ENCODE measurements at places on chromosomes 5 and 9.
A peak's percentile ranks its signal among the peaks of the same experiment; 100 is the strongest.

DNA sequence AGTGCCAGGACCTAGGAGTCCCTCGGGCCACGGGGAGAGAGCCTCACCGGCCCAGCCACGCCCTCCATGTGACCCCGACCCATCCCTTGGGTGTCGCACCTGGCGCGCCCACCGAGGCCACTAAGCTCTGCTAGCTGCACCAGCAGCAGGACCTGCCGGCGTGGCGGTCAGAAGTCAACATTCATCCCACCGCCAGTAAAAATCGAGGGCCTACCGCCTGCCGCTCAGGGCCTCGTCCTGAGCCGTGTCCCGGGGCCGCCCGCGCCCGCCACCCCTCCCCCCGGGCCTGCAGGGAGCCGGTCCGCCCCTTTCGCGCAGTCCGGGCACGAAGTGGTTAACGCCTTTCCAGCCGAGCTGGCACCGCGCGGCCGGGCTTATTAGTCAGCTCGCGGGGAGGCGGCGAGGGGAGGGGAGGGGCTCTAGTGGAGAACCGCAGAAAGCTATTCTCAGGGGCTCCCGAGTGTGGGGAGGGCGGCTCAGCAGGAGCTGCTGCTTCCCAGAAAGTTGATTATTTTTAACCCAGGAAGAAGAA is 124.4 kb downstream of the C9orf50 start:
- peak; percentile 62 for DNase-seq

- DNase-seq: no peak
Observed at GRCh38 chr5:155027993-155028629, 14.6 kb downstream of the KIF4B start.

DNA sequence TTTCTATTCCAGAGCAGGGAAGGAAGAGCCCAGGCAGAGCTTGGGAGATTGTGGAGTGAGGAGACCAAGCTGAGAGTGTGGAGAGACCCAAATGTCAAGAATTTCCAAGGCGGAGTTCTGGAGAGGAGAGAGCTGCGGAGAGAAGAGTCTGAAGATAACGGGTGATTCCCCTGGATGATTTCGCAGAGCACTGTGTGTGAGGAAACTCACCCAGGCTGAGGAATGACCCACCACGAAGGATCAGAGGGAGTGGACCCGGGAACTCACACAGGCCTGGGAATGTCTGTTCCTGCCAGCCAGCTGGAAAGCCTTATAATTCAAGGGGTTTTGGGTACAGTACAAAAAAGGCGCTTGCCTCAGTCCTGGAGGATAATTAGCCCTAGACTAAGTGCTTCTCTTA is 94.2 kb downstream of the WNK2 start:
- no peak for DNase-seq

DNA sequence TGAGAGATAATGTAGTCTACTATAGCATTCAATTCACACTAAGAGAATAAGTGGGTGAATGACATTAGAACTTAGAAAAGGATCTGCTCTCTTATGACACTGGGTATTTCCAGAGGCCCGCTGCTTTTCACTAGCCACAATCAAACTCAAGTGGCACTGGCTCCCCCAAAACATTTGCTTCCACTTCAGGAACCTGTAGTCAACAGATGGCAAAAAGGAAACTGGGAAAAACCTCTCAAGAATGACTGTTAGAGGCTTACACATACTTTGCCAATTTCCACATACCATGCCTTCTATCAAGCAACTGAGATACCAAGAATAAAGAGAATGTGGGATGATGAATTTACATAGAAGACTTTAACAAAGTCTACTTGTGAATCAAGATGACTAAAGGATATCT is 11.2 kb downstream of the POC5 start:
- no peak for DNase-seq

- DNase-seq: no peak
Observed at GRCh38 chr5:172891716-172892421, 57.8 kb downstream of the ERGIC1 start.

- no peak for DNase-seq
Observed at GRCh38 chr5:156251076-156251475, 75.9 kb upstream of the SGCD start.

- DNase-seq: no peak
Observed at GRCh38 chr5:93331241-93331640, 249.8 kb downstream of the NR2F1-AS1 start.

- DNase-seq: no peak
Observed at GRCh38 chr9:22548625-22549024, 102.0 kb downstream of the DMRTA1 start.

DNA sequence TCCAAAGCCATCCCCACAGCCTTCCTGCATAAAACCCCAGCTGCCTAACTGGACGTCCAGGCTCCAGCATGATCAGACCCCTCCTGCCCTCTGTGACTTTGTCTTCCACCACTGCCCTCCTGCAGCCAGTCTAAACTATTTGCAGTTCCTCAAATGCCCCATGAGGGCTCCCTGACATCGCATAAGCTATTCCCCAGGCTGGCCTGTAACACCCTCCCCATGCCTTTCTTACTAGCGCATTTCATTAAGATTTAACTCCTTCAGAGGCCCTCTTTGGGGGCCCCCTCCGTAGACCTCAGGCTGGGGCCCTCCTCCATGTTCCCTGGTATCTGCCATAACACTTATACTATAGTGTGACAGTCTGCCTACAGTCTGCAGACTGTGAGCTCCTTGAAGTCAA is 15.5 kb upstream of the SMIM23 start:
- no peak for DNase-seq

DNA sequence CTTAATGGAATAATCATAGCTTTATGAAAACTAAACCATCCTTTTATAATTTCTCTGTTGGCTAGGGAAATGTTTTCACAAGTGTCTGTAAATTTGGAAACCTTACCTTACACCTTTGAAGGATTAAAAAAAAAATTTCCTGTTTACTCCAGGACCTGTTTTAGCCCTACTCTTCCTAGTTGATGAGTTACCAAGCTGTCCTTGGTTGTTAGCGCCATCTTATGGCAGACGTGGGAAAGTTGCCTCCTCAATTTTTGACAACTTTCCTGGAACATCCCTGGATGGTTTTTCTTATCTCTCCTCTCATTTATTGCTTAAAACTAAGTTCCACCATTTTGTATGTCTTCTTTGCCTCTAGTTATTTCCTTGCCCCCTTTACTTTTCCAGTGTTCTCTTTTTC is 25.7 kb downstream of the ZSWIM6 start:
- no peak for DNase-seq

- DNase-seq: no peak
Observed at GRCh38 chr5:100456615-100457014, 78.6 kb upstream of the FAM174A start.

DNA sequence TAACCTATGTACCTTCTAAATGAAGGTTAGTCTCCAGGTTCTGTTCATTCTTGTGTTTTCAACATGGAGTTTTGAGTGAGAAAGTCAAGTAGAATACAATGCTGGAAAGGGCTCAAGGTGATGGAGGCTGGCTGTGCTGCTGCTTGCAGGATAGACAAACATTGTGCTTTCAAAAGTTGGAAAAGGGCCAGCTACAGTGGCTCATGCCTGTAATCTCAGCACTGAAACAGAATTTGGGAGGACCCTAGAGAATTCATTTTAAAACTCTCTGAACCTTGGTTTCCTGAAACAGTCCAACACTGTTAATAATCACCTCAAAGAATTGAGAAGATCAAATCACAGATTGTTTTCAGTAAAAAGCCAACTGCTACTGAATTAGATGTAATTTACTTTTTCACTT is 15.4 kb upstream of the IARS1 start:
- DNase-seq: no peak

DNA sequence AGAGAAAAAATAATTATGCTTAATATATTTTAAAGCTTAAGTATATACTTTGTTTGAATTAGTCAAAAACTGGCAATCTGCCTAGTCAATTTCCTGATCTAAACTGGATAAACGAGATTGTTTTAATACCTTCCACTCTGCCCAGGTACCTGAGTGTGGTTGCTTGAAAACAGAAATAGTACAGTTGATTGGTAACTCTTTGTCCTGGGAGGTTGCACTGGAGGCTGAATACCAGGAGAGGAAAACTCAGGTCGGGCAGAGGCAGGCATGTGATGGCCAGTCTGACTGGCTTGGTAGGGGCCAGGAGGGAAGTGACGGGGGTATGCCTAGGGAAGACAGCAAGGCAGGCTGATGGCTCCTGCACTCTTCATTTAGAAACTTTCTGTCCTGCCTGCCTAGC is 80.2 kb downstream of the PIK3R1 start:
- no peak for DNase-seq

DNA sequence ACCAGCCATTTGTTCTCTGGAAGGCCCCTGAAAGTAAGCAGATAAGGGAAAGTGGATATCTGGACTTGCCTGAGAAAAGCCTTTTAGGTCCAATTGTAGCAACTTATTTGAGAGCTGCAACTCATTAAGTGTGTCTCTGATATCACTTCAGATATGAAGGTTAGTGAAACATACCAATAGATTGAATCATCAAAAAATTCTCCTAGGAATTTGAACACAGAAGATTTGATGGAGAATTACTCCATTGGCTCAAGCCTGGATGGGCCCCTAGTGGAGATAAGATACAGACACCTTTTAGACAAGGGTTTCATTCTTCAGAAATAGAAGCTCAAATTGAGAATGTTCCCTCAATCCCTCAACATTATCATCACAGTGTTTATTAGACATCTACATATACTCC is 356.7 kb downstream of the NDUFS4 start:
- no peak for DNase-seq

DNA sequence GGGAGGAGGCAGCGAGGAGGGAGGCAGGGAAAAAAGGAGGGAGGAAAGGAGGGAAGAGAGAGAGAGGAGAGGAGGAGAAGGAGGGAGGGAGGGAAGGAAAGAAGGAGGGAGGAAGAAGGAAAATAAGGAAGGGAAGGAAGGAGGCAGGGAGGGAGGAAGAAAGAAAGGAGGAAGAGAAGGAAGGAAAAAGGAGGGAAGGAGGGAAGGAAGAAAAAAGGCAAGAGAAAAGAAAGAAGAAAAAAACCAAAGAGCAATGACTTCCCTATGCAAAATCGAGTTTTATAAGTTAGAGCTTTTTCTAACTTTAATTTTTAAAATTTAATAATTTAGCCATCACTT is 413 bp upstream of the GFI1B start:
- DNase-seq: no peak

DNA sequence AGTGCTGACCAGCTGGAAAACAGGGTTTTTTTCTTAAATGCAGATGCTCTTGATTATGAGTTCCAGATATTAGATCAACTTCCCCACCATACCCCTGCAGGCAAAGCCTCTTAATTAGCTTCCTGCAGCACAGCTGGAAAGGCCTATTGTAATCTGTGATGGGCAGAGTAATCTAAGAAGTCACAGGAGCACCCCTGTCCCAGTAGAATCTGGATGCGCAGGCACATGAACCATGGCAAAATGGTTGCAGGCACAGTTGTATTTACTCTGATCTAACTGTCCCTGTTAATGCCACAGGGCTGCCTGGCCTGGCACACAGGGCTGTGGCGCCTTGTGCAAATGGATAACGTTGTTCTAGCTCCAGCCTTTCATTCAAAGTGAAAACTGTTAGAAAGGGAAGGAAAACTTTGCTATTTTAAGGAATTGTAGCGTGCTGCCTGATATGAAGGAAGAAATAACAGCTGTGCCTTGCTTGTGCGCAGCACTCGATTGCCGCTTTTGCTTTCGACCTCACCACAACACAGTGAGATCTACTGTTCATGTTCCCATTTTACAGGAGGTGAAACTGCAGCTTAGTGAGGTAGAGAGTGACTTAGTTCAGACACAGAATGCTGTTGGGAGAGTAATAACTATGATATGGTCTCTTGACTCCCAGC is 2.3 kb downstream of the TGFBI start:
- no peak for DNase-seq

- no peak for DNase-seq
Observed at GRCh38 chr5:38157024-38157423, 101.3 kb upstream of the EGFLAM start.
